ENCODE measurements at places on chromosomes 11 and 22. TPM values are rescaled to one million over a fixed set of nuclear protein-coding genes. Genes with fewer than 3 reads are reported as not detected.
A peak's percentile ranks its signal among the peaks of the same experiment; 100 is the strongest.

Gene KCNQ1OT1
- total RNA-seq: 7.2 TPM

Gene RIBC2
- 0.22 TPM for total RNA-seq

Gene OPCML
- total RNA-seq: 4.5 TPM

Gene ANO3
- 0.76 TPM for total RNA-seq

Gene FAM181B
- total RNA-seq: 3.7 TPM

Gene RFPL1
- total RNA-seq: not detected

Gene FOLR1
- 1.2 TPM for total RNA-seq

Gene MPZL2
- total RNA-seq: 49.6 TPM

- DNase-seq: no peak
Observed at GRCh38 chr22:37433786-37434185, 6.5 kb upstream of the ELFN2 start.

- DNase-seq: no peak
Observed at GRCh38 chr11:37353192-37353591, 755.2 kb upstream of the RAG2 start.

DNA sequence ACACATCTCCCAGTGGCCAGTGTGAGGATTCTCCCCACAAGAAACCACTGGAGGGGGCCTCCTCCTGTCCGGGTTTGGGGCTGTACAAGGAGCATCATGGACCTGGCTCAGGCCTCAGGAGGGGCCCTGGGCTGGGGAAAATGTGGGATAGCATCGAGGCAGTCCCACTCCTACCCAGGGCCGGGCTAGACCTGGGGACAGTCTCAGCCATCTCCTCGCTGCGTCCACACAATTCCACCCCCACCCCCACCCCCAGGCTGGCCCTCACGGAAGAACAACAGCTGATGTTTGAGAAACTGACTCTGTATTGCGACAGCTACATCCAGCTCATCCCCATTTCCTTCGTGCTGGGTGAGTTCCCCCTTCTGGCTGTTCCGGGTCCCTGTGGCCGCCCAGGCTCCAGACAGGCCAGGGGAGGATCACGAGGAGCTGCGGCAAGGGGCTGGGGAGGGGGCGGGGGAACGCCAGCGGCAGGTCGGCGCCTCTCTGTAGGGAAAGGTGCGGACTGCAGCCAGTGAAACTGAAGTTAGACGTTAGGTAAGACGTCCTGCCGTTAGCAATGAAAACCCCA, 4.8 kb downstream of the BEST1 start:
- DNase-seq: peak; percentile 84

DNA sequence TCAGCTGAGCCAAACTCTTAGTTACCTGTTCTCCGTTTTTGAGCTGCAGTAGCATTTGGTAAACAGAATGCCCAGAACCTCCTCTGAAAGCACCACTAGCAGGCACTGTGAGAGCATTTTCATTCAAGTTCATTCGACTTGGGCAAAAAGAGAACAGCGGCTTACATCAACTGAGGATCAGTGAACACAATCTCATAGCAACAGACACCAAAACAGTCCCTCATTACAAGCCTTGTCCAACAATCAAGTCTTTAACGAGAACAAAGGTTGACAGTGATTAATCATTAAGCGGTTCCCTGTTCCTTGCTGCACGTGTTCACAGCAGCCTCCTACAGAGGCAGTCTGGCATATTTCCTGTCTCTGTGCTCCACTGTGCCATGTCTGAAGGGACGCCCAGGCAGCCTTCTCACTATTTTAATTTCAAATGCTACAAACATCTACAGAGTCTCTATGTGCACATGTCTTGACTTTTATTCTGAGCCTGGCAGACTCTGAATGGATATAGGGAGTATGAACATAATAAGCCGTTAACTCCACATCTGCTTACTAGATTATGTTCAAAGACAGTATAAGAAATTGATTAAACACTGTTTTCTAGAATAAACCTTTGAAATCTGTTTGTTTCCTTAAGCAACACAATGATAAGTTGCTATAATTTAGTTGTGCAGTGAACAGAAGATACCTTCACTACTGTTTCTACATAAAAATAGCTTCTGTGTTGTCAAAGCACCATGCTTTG, 88.3 kb upstream of the MTMR2 start:
- no peak for DNase-seq

DNA sequence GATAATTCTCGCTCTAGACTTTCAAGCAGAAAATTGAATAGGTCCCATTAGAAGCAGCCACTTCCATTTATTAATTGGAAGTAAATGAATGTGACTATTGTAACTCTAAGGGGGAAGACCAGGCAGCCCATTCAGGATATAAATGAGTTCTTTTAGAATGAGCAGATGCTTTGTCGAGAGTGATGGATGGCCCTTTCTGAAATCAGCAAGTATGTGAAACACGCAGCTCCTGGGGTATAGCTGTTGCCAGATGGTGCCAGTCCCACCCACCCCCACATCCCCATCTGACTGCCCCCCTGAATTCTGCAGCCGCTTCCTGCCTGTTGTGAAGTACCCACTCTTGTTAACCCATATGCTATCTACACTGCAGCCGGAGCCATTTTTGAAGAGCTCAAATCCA, 3.7 kb downstream of the SLC15A3 start:
- no peak for DNase-seq

GRCh38 chr11:102081313-102081712, 28.9 kb upstream of the YAP1 start:
- no peak for DNase-seq

GRCh38 chr11:23875176-23875850, 621.5 kb upstream of the LUZP2 start:
- no peak for DNase-seq

DNA sequence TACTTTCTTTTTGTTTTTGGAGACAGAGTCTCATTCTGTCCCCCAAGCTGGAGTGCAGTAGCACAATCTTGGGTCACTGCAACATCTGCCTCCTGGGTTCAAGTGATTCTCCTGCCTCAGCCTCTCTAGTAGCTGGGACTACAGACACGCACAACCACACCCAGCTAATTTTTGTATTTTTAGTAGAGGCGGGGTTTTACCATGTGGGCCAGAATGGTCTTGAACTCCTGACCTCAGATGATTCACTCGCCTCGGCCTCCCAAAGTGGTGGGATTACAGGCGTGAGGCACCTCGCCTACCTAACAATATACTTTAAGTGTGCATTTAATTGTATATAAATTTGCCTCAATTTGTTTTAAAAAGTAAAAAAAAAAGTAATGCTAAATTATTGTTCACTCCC, 38.4 kb downstream of the GRK3 start:
- DNase-seq: no peak

GRCh38 chr22:19873960-19874306, 19.3 kb upstream of the GNB1L start:
- peak; percentile 48 for DNase-seq

- DNase-seq: no peak
Observed at GRCh38 chr11:1548221-1549070, 23.6 kb downstream of the DUSP8 start.

- no peak for DNase-seq
Observed at GRCh38 chr22:36797911-36798673, 18.7 kb downstream of the PVALB start.

GRCh38 chr22:35620624-35621251, 3.6 kb upstream of the MB start:
- no peak for DNase-seq

GRCh38 chr11:32311346-32312065, 123.8 kb downstream of the WT1 start:
- DNase-seq: no peak

- DNase-seq: no peak
Observed at GRCh38 chr11:130055617-130056016, 14.1 kb upstream of the APLP2 start.
